ENCODE measurements at places on chromosomes 11 and 22. TPM values are rescaled to one million over a fixed set of nuclear protein-coding genes. Genes with fewer than 3 reads are reported as not detected.

The POU2AF2 gene
- polyA plus RNA-seq, result not detected

The E2F8 gene
- 0.07 TPM for polyA plus RNA-seq

The PATE4 gene
- not detected for polyA plus RNA-seq

The CRYAB gene
- not detected for polyA plus RNA-seq

The SAA2 gene
- not detected for polyA plus RNA-seq

The SEC14L6 gene
- polyA plus RNA-seq, result not detected

The DLG2 gene
- polyA plus RNA-seq, result 179 TPM

The GLYAT gene
- not detected for polyA plus RNA-seq

The MIF gene
- polyA plus RNA-seq, result 421 TPM

The NTM gene
- 39.4 TPM for polyA plus RNA-seq

The CDC45 gene
- polyA plus RNA-seq, result 1.5 TPM

The KCNQ1 gene
- not detected for polyA plus RNA-seq

The DAGLA gene
- polyA plus RNA-seq, result 5.7 TPM

The OR2D2 gene
- polyA plus RNA-seq, result not detected

The LRRC10B gene
- polyA plus RNA-seq, result 12.4 TPM

The SLC22A25 gene
- not detected for polyA plus RNA-seq

The KRTAP5-10 gene
- not detected for polyA plus RNA-seq

The RPS6KB2 gene
- 92.8 TPM for polyA plus RNA-seq

The APOL5 gene
- polyA plus RNA-seq, result not detected

The SLC22A9 gene
- polyA plus RNA-seq, result not detected

The CKAP5 gene
- 90.3 TPM for polyA plus RNA-seq

The MMP1 gene
- polyA plus RNA-seq, result not detected

The MOGAT2 gene
- not detected for polyA plus RNA-seq

The MUC5B gene
- polyA plus RNA-seq, result not detected

The KRTAP5-9 gene
- not detected for polyA plus RNA-seq

All from neural cell (in vitro differentiated cells).